SK-MEL-5 (cell line): ENCODE measurements at places on chromosomes 12 and 14. TPM values are rescaled to one million over a fixed set of nuclear protein-coding genes. Genes with fewer than 3 reads are reported as not detected.

DNA sequence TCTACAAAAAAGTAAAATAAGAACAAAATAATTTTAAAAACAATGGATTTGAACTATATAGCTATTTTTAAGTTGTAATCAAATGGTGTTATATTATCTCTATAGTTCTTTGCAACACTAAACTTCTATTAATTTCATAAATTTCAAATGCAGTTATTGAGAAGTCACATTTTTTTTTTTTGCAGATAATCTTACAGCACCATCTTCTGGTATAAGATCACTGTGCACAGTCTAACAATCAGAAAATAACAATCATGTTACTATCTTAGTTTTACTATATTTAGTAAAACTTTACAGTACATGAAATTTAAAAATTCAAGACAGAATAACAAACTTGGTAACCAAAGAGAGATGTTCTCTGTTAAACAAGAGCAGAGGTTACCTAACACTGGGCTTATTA, 40.6 kb downstream of the GXYLT1 start:
- no peak for DNase-seq

DNA sequence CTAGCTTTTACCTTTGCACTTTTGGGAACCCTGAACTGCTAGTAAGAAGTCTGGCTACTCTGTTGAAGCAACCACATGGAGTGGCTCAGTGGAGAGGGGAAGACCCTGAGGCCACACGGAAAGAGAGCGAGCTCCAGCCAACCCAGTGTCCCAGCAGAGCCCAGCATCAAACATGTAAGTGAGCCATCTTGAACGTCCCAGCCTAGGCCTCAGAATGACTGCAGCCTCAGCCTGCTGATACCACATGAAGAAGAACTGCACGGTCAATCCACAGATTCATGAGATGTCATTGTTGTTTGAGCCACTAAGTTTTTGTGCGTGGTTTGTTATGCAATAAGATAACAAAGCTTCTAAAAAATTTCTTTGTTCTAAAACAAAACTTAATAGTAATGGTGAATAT, 40.2 kb downstream of the TFCP2 start:
- DNase-seq: no peak

- no peak for DNase-seq
Observed at GRCh38 chr12:24815114-24815423, 133.8 kb downstream of the BCAT1 start.

GRCh38 chr14:60161196-60162107, 3.7 kb downstream of the DHRS7 start:
- no peak for DNase-seq

DNA sequence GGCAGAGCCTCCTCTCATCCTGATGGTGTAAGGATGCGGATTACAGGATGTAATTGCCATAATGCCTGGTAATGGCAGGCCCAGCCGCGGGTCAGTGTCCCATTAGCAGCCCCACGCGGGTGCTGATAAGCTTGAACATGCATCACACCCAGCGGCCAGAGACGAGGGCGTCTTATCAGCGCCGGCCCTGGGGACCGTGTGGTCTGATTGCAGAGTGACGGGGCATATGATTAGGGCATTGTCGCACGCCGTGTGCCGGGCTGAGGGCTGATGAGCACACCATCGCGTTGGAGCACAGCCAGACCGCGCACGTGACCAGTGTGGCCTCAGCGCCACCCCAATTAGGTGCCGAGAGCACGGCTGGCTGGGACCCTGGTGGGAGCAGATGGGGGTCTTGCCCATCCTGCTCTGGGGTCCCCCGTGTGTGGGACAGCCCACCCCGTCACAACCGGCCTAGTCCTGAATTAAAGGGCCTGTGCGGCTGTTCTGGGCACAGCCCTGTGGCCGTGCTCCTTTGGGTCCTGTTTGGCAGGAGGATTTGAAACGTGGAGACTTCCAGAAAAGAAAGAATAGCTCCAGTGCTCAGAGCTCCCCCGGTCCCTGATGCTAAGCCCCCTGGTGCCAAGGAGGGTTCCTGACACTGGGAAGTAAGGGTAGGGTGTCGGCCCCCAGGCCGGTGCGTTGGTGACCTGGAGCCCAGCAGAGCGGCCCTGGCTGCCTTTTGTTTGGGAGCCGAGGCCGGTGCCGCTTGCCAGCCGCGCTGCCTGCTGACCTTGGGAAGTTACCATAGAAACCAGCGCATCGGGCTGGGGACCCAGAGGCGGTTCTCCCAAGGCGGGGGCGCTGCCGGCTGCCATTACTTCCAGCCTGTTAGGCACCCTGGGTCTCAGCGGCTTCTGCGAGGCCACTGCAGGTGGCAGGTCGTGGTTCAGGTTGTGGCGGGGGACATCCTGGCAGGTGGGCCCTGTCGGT, 20.7 kb downstream of the KIF26A start:
- no peak for DNase-seq

- DNase-seq: no peak
Observed at GRCh38 chr14:100636559-100636958, 49.3 kb upstream of the BEGAIN start.

GRCh38 chr12:68159681-68160304, at the start of gene IFNG:
Gene IFNG, minus strand, starts transcription at chr12:68159740. Its CDS starts 125 bp downstream, at chr12:68159615.
- no peak for DNase-seq

- peak; percentile 58 for DNase-seq
Observed at GRCh38 chr12:104958001-104958804, at the start of gene SLC41A2. Gene SLC41A2, minus strand, starts transcription at chr12:104958290. Its CDS starts 29,763 bp downstream, at chr12:104928527.

GRCh38 chr12:104108755-104109445, 29.1 kb downstream of the NFYB start:
- DNase-seq: peak; percentile 87

DNA sequence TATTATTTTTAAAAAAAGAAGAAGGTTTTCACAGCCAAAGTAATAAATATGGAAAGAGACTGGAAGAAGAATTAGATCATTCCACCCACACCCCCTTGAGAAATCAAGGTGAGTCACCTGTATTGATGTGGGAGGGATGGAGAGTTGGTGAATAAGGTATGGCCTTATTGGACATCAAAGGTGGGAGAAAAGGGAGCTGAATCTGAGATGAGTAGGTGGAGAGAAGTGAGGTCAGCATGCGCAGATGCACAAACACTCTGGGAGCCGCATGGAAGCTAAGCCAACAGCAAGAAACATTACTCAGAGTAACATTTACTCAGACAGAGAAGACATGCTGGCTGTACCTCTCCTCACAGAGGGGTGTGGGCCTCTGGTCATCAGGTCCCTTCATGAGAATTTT, 113.1 kb upstream of the FOXG1 start:
- no peak for DNase-seq

DNA sequence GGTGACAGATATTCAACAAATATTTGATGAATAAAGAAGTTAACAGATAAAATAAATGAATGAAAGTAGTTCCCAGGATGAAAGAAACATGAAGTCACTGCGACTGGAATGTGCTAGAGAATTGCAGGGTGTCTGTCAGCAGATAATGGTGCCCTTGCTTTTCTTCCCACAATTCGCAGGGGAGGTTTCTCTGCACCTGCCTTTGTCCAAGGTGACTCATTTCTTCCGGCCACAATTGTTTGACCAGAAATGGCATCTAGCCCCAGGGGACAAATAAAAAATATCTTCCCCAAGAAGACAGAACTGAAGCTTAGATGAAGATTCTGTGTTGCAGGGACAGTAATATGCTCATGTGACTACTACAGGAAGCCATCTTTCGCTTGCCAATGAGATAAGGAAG, 316.1 kb upstream of the TBX3 start:
- DNase-seq: no peak

DNA sequence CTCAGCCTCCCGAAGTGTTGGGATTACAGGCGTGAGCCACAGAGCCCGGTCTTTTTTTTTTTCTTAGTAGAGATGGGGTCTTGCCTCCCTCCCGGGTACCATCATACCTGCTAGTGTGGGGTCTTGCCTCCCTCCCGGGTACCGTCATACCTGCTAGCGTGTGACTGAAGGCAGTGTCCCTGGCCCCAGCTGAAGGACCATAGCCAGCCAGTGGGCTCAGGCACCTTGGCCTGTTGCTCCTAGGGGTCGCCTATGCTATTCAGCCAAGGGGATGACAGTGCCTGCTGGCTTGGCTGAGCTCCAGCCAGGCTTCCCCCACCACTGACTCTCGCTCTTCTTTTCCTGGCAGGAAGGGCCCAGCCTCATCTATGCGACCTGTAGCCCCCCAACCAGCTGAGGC, 10.5 kb upstream of the BLTP3B start:
- no peak for DNase-seq

DNA sequence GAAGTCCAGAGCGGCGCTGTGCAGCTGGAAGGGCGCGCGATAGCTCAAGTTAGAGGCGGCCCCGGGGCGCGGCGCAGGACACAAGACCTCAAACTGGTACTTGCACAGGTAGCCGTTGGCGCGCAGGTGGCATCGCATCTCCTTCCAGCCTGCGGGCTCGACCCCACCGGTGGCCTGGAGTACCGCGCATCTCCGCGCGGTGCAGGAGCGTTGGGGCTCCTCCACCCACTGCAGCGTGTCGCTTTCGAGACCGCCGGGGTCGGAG, 553 bp downstream of the CLEC14A start:
- no peak for DNase-seq

GRCh38 chr14:44961151-44961553, 595 bp downstream of the KLHL28 start:
- peak; percentile 58 for DNase-seq

- no peak for DNase-seq
Observed at GRCh38 chr12:58233886-58234285, 292.5 kb downstream of the ATP23 start.

GRCh38 chr14:69432364-69432763, 33.9 kb downstream of the SLC39A9 start:
- DNase-seq: no peak

DNA sequence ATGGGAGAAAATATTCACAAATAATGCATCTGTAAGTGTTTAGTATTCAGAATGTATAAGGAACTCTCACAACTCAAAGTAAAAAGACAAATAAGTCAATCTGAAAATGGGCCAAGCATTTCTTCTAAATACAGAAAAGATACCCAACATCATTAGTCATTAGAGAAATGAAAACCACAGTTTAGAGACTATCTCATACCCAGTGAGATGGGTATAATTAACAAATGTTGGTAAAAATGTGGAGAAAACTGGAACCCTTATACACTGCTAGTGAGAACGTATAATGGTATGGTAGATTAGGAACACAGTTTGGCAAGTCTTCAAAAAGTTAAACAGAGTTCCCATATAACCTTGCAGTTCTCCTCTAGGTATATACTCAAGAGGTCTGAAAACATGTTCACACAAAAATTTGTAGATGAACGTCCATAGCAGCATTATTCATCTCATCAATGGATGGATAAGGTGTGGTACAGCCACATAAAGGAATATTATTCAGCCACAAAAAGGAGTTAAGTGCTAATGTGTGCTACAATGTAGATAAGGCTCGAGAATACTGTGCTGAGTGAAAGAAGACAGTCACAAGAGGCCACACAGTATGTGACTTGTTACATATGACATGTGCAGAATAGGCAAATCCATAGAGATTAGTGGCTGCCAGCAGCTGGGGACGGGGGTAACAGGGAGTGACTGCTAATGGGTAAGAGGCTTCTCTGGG, 5.9 kb downstream of the VCPKMT start:
- DNase-seq: no peak

The CD4 gene
- 0.05 TPM in 1 of 2 replicates, not detected in the other for total RNA-seq

The SLCO1B3 gene
- 0.21 TPM in 1 of 2 replicates, not detected in the other for total RNA-seq

The ANAPC7 gene
- 88.3 and 91.8 TPM in 2 replicates for total RNA-seq

The TSPAN8 gene
- 0.50 and 1.2 TPM in 2 replicates for total RNA-seq

The METAP2 gene
- 117 and 121 TPM in 2 replicates for total RNA-seq

The ATXN7L3B gene
- total RNA-seq: 23.9 and 24.6 TPM in 2 replicates

The GRIN2B gene
- 6.7 and 7.2 TPM in 2 replicates for total RNA-seq

The SLC2A14 gene
- total RNA-seq: not detected in 2 replicates

The DCD gene
- total RNA-seq: not detected in 2 replicates

The CELA1 gene
- total RNA-seq: not detected in 2 replicates

The BCL11B gene
- total RNA-seq: 0.21 and 0.40 TPM in 2 replicates
